Inflammatory macrophage (primary cell): ENCODE measurements at places on chromosomes 7 and 10.

- no peak for DNase-seq
Observed at GRCh38 chr10:120402147-120402766, 54.8 kb upstream of the PLPP4 start.

DNA sequence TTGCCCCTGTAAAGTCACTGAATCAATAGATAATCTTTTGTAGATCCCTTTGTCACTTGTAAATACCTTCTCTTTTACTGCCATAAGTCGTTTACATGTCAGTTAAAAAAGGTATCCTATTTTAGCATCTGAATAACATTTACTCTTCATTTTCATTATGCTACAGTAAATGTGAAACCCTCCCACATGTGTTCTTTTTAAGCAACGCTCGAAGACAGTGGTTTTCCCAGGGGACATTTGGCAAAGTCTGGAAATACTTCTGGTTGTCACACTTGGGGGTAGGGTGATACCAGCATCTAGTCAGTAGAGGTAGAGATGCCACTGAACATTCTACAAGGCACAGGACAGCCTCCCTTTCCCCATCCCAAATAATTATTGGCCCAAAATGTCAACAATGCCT is 23.7 kb downstream of the ATAD1 start:
- DNase-seq = no peak

GRCh38 chr10:80491251-80492102 is 37.4 kb downstream of the TSPAN14 start:
- peak; percentile 96 for DNase-seq

DNA sequence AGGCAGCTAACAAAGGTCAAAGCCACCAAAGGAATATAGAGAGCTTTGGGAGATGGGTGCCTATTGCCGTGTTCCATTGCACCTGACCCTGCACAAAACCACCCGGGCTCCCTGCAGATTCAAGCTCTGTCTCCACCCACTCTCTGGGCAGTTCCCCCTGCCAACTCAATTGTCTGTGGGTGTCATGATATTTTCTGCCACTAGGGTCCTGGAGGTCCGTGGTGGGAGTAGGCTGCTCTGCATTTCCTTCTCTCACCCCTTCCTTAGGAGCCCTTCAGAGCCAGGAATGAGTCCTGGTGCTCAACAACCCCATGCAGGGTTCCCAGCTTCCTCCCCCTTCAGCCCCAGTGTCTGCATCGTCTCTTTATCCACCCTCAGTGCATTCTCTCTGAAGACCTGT is 34.1 kb downstream of the PNLIPRP2 start:
- no peak for DNase-seq

GRCh38 chr7:102834999-102835398 is 77.8 kb upstream of the LRRC17 start:
- peak; percentile 13 for DNase-seq

GRCh38 chr10:122263971-122264370 is 7.1 kb upstream of the BTBD16 start:
- no peak for DNase-seq

DNA sequence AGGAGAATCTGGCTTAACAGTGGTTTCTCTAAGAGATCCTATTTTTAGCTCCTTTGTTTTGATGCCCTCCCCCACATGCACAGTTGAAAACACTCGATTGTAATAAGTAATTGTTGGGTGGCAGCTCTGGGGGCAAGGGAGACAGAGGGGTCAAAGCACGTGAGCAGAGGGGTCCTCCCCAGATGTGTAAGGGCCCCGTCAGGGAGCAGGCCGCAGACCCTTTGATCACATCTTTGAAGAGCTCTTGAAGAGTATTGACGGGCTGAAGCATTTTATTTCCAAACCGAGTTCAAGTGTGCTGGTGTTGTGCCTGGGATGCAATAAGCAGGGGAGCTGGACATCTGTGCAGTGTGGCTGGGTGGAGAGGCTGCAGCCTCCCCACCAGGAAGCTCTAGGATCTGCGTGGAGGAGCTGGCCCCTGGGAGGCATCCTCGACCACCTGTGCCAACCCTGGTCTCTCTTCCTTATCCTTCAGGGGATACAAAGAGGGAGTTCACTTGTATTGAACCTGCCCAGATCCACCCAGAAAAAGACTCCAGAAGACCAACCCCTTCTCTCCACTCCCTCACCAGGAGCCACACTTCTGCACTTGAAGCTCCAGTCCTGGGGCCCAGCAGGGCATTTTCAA is 473.0 kb upstream of the MGMT start:
- no peak for DNase-seq

DNA sequence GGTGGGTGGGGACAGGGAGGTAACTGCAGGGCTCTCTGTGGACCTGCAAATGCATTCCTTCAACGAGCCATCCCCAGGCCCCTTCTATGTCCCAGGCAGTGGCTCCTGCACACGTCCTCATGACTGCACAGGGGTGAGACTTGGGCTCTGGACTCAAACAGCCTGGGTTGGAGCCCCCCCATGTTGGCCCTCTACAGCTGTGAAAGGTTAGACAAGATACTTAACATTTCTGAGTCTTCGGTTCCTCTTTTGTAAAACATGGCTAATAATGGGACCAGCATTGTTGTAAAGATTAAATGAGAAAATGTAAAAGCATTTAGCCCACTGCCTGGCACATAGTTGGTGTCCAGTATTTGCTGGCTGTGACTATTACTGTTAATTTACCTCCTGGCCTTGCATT is 41.8 kb downstream of the CHST3 start:
- no peak for DNase-seq
